Ascending aorta (tissue), 2 donors: ENCODE measurements at places on chromosomes 6 and 20. TPM values are rescaled to one million over a fixed set of nuclear protein-coding genes. Genes with fewer than 3 reads are reported as not detected.

DNA sequence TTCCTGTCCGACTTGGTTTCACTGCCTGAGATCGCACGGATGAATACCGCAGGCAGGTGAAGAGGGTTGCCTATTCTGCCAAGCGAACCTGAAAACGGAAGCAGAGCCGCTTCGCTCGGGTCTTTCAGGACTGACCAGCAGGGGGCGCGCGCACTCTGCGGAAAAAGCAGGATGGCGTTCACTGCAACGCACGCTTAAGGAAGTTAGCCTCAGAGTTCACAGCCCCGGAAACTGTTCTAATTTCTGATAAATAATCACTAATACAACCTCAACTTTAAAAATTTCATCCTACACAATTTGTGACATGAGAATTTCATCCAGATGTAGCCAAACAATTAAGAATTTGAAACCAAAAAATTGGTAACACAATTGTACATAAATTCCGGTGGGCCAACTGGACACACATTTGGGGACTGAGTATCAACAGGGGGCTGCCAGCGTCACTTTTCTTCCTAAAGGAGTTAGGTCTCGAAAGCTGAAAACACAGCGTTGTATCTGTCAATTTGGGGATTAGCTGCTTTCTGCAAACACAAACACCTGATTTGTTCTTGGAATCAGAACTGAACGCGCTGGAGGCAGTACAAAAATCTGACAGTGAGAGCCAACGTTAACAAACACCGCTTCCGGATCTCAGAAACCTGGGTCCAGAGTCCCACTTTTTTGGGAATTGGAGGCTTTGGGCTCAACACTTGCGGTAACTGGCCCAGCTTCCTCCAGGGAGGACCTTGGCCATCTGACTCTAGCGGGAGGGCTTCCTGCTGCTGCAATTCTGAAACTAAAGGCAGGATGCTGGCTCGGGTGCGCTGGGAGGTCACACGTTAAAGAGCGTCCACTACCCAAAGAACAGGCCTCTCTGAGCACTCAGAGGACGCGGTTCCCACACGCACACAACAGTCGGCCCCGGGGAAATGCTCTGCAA lies 8.8 kb downstream of the PXDC1 start:
- no peaks in the 10 kb centered on the region for H3K27me3 ChIP-seq
- peaks cover 34% of the 10 kb centered on the region for H3K36me3 ChIP-seq
- H3K4me3 ChIP-seq: peak overlapping the region; percentile 37
- H3K27ac ChIP-seq: peak overlapping the region; percentile 100

- no peaks in the 10 kb centered on the region for H3K36me3 ChIP-seq
- no peaks in the 10 kb centered on the region for H3K27me3 ChIP-seq
- H3K27ac ChIP-seq: no peak overlapping the region
- no peak for DNase-seq
Measured at GRCh38 chr6:20642441-20642840, 108.2 kb downstream of the CDKAL1 start.

- peaks cover 3% of the 10 kb centered on the region for H3K4me1 ChIP-seq
- H3K36me3 ChIP-seq: peaks cover 75% of the 10 kb centered on the region
- H3K4me3 ChIP-seq: no peak overlapping the region
- H3K27ac ChIP-seq: no peak overlapping the region
- no peaks in the 10 kb centered on the region for H3K27me3 ChIP-seq
- DNase-seq: peak; percentile 75
Measured at GRCh38 chr20:13800728-13801134, 15.9 kb downstream of the NDUFAF5 start.

DNA sequence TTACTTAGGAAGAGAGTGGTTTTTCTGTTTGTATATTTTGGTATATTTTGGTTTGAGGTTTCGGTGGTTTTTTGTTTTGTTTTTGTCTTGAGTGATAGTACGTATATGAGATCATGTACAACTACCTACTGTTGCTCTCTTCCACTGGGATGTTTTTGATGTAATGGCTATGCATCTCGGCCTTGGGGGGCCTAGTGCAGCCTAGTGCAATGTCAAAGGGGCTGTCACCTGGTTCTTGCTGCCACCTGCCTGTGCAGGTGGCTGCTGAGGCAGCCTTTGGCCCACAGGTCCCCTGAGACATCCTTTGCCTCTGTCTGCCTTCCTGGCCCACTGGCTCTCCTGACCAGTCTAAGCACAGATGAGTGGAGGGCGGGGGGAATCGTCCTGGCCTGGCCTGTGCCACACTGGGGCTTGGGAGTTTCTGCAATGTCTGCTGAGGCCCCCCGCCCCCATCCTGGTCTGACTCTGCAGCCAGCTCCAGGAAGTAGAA lies 546.6 kb downstream of the CD83 start:
- no peak overlapping the region for H3K4me3 ChIP-seq
- no peak overlapping the region for H3K27ac ChIP-seq
- H3K27me3 ChIP-seq: no peaks in the 10 kb centered on the region
- no peaks in the 10 kb centered on the region for H3K4me1 ChIP-seq
- no peaks in the 10 kb centered on the region for H3K36me3 ChIP-seq

DNA sequence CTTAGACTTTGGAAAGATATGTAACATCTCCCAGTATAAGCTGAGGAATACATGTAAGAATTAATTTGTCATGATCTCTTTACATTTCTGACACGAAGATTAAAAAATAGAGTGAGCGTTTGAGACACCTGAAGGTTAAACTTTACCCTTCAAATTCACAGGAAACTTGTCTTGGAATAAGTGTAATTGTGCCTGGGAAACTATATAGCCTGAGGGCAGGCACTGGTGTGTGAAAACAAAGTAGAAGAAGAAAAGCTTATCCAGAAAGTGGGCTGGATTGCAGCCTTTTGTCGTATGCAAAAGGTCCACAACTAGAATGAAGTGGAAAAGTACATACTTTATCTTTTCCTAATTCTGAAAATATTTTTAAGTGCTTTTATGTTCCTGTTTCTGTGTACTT lies 275.7 kb upstream of the TCF21 start:
- H3K4me3 ChIP-seq: no peak overlapping the region
- no peak overlapping the region for H3K27ac ChIP-seq
- H3K4me1 ChIP-seq: no peaks in the 10 kb centered on the region
- H3K27me3 ChIP-seq: no peaks in the 10 kb centered on the region

DNA sequence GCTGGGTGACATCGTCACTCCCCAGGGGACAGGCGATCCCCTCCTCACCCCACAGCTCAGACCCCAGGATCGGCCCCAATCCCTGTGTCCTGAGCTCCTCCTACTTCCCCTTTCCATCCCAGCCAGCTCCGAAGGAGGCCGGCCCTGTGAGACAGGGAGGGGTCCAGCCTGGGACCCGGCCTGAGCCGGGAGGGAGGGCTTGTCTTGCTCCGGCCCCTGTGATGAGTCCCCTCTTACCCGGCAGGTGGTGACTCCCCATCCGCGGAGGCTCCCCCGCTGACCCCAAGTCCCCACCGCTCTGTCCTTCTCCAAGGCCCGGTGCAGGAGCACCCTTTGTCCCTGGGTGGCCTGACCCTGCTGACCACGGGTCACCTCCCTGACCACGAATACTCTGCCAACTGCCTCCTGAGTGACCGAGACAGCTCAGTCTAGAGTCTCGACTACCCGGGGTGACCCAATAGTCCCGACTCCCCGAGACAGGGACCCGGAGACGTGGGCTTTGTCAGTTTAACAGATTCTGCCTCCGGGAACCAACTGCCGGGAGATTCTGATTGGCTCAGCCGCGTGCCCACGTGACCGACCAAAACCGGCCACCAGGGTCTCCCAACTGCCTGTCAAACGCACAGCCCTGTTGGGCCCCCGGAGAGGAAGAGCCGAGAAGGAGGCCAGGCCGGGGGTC lies 187.4 kb upstream of the PROKR2 start:
- no peaks in the 10 kb centered on the region for H3K36me3 ChIP-seq
- H3K27me3 ChIP-seq: no peaks in the 10 kb centered on the region
- H3K4me1 ChIP-seq: no peaks in the 10 kb centered on the region
- H3K27ac ChIP-seq: no peak overlapping the region
- DNase-seq: no peak

- no peak for DNase-seq
- H3K36me3 ChIP-seq: no peaks in the 10 kb centered on the region
- H3K4me1 ChIP-seq: no peaks in the 10 kb centered on the region
- H3K27me3 ChIP-seq: no peaks in the 10 kb centered on the region
- no peak overlapping the region for H3K4me3 ChIP-seq
Measured at GRCh38 chr20:48556956-48557355, 270.8 kb downstream of the PREX1 start.

DNA sequence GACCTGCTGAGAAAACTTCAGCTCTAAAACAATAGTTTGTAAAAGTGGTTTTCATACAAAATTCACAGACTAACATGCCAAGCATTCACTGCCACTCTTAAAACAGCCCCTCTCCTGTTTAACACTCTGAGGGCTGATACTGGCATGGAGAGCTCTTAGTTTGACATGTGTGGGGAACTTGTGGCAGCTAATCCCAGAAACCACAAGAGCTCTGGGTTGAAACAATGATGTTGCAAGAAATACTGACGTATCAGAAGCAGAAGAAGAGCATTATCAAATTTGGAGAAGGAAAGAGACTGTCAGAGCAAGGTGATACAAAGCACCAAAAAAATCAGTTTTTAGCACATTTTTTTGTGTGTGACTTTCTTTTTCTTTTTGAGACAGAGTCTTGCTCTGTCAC lies 5.1 kb downstream of the BEND3 start:
- no peak for DNase-seq
- H3K36me3 ChIP-seq: no peaks in the 10 kb centered on the region
- H3K27ac ChIP-seq: no peak overlapping the region
- no peaks in the 10 kb centered on the region for H3K27me3 ChIP-seq

Gene MTFR2
- total RNA-seq: not detected

DNA sequence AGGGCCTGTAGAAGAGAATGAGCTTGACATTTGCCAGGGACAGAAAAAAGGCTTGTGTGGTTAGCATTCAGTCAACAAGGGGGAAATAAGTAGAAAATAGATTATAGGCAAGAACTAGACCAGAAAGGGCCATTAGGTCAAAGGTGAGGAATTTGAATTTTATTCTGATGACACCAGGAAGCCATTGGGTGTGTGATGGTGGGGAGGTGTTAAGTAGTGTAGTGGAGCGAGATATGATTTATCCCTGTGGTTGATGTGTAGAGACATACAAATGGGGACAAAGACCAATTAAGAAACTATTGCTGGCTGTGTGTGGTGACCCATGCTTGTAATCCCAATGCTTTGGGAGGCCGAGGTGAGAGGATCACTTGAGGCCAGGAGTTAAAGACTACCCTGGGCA lies 11.0 kb downstream of the DSTN start:
- no peaks in the 10 kb centered on the region for H3K36me3 ChIP-seq
- no peak overlapping the region for H3K27ac ChIP-seq
- H3K27me3 ChIP-seq: no peaks in the 10 kb centered on the region

DNA sequence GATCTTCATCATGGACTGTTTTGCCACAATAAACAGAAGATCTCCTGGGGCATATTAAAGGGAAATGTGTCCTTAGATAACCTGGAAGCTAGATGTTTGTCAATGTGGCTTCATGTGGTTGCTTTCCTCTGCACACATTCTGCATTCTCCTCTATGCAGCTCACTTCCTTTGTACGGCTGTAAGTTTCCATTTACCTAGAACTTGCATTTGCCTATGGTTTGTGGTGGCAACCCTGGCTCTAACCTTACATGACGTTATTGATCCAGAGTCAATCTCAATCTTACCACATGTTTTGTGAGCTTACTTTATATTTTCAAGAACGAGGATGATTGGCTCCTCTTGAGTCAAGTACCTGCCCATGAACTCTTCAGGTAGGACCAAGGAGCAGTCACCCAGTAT lies 863.1 kb downstream of the MAFB start:
- no peaks in the 10 kb centered on the region for H3K27me3 ChIP-seq
- no peaks in the 10 kb centered on the region for H3K36me3 ChIP-seq
- no peak overlapping the region for H3K4me3 ChIP-seq
- no peak overlapping the region for H3K27ac ChIP-seq

Gene MED23
- total RNA-seq: 20.4 TPM
